ENCODE measurements at places on chromosomes 13 and 19.

DNA sequence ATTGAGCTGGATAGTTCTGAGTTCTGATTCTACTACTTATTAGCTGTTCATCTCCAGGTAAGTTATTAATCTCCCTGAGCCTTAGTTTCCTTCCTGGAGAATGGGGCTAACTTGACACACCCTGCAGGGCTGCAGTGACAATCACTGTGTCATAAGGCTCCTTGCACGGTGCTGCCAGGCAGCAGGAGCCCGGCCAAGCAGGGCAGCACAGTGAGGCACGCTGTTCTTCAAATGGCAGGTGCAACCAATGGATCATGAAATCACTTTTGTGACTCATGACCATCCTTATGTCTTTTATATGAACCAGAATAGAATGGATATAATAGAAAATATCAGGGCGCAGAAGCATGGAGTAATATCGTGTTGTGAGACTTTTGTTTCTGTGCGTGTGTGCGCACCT, 242.6 kb downstream of the ABCC4 start:
- no peak for DNase-seq

GRCh38 chr13:94335761-94336526, 143.5 kb downstream of the DCT start:
- DNase-seq = no peak

DNA sequence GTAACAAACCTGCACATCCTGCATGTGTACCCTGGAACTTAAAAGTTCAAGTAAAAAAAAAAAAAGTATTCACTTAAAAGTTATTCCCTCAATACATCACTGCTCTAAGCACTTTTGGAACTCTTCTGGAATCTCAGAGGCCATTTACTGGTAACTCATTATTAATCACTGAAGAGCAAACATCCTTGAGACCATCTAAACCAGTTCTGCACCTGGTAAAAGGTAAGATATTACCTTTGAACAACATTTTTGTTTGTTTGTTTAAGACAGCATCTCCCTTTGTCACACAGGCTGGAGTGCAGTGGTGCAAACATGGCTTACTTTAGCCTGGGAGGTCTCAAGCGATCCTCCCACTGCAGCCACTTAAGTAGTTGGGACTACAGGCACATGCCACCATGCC, 16.7 kb downstream of the UGGT2 start:
- no peak for DNase-seq

DNA sequence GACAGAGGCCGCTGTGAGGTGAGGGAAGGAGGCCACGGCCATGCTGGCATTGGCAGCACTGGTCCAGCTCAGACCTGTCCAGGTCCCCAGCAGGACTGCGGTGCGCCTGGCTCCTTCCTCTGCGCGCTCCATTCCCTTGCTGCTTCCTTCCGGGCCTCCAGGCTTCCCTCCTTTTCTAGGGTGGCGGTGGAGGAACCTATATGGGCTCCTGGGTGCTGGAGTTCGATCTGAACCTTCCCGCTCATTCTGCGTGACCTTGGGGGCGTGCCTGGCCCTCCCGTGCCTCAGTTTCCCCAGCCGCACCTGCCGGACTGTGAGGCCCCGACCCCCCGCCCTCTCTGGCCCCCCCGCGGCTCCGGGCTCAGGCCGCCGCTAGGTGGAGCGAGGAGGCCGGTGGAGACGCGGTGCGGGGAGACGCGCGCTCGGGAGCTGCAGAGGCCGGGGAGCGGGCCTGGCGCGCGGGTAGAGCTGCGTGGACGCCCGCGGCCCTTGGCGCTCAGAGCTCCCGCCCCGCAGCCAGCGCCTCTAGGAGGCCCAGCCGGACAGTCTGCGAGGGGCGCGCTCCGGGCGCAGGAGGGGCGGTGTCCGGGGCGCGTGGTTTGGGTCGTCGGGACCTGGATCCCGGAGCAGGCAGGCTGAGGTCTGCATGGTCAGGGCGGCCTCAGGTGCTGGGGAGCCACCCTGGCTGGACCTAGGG, 29.9 kb downstream of the EFNA2 start:
- DNase-seq = no peak

- DNase-seq = no peak
Observed at GRCh38 chr19:56301155-56301554, 13.5 kb downstream of the ZSCAN5A start.

DNA sequence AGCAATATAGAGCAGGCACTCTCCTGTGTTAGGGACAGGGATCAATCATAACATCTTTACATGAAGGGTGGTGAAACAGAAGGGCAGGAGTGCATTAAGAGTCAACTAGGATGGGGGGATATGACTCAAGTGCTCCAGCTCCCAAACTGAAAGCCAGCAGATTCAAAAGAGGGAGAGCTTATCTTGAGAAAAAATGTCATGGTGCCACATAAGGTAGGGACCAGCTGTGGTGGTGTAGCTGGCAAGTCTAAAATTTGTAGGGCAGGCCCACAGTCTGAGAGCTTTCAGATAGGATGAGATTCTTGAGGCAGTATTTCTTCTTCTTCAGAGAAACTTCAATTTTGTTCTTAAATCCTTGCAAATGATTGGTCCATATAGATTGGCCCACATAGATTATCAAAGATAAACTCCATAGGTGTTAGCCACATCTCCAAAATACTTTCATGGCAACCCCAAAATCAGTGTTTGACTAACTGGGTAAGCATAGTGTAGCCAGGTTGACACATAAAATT, 19.1 kb downstream of the DNAJC15 start:
- DNase-seq = no peak

- no peak for DNase-seq
Observed at GRCh38 chr13:50691176-50691680, 152.3 kb downstream of the DLEU7 start.

DNA sequence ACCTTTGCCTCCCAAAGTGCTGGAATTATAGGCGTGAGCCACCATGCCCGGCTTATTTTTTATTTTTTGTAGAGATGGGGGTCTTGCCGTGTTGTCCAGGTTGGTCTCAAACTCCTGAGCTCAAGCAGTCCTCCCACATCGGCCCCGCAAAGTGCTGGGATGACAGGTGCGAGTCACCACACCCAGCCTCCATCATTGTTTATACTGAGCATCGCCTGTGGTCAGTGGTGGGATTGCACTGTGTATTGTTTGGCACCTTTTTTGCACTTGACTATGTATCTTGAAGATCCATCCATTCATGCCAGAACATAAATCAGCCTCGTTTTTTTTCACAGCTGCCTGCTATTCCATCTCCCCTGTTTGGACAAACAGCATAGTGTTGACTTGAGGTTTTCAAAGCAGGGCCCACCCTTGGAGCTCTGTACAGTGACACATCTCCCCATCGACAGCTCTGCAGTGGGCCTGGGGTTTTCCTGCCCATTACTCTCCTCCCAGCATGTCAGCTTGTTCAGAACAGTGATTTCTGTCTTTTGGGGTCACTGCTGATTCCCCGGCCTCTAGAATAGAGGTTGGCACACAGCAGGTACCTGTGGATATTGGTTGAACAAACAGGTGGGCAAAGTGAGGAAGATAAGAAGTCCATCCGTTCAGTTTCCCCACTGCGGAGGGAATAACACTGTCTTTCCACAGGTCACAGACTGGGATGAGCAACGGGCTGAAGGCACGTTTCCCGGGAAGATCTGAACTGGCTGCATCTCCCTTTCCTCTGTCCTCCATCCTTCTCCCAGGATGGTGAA, 8.2 kb upstream of the UPK1A start:
- no peak for DNase-seq

DNA sequence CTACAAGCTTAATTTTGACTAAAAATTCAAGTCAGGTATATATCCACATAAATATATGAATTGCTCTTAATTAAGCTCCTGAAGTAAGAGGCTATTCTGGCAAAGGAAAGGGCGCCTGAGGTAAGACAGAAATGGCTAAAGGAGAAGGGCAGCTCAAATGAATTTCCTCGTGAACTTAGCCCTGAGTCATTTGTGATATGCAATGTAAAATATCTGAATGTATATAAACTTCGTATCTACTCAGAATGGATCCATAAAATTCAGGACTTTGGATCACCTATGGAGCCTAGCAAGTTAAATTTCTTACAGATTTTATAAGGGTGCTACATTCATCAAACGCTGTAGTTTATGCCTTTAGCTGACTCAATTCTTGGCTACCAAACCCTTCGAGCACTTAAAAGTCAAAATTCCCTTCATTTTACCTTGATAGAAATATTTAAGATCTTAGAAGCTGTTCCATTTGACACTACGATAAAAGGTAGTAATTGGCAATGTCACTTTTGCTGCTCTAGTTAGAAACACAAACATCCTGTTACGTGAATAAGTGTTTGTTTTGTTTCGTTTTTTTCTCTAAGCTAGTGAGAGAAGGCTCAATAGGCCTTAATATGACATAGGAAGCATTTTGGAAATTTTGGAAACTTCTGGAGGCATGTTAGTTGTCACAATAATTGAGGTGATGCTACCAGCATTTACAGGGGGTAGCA, 69.2 kb downstream of the DIAPH3 start:
- DNase-seq = no peak

GRCh38 chr13:50843257-50844083, at the start of gene DLEU7:
TSS of gene DLEU7 (minus strand) at chr13:50843692. CDS start at chr13:50843646, 46 bp downstream.
- DNase-seq = no peak

DNA sequence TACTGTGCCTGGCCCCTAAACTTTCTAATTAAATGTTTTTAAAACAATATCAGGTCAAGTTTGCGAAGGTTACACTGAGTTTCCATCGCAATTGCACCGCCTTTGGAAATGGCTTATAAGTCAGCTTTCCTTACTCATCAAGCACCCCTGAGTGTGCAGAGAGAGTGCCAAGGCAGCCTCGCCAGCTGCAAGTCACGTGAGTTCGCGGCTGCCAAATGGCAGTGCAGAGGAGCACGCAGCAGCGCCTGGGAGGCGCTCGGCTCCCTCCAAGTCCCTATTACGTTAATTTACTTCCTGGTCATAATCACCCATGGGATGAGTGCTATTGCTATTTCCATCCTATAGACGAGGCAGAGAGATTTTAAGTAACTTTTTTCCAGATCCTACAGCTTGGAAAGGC, 319.6 kb downstream of the TEX29 start:
- DNase-seq = no peak

GRCh38 chr19:18399008-18399407, 1.6 kb upstream of the LRRC25 start:
- DNase-seq = no peak

DNA sequence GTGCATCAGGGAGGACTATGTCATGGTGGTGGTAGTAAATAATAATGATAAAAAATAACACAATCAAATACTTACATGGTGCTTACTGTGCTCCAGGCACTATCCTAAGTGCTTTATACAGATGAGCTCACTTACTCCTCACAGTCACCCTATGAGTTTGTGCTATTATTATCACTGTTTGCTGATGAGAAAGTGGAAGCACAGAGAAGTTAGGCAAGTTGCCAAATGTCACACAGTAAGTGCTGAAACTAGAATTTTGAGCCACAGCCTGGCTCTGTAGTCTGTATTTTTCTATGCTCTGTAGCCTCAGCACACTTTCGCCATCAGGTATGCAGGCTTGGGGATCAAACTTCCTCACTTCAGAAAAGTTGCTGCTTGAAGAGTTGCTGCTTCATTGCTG, 46.6 kb downstream of the HTR2A start:
- no peak for DNase-seq

DNA sequence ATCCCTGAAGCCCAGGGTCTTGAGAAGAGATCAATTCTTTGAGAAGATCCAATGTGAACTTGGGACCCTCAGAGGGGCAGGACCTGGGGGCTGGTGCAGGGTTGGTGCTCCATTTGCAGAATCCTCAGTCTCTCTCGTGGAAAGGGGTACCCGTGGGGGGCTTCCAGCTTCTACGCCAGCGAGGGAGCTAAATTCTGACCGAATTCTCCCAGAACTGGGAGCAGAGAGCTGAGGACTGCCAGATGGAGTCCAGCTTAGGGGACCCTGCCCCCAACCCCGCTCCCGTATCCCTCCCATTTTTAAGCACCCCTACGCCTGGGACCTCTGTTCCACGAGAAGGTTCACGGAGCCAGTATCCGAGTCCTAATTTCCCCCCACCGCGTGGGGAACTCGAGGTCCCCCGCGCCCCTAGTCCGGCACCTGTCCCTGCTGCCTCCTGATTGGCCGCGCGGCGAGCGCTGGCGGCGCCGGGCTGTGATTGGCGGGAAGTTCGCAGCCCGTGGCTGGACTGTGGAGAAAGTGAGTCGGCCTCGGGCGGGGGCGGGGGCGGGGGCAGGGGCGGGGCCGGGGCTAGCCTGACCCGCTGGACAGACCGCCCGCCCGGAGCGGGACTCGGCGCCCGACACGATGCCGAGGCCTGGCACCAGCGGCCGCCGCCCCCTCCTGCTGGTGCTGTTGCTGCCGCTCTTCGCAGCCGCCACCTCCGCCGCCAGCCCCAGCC, 4.4 kb upstream of the LTBP4 start:
- no peak for DNase-seq

DNA sequence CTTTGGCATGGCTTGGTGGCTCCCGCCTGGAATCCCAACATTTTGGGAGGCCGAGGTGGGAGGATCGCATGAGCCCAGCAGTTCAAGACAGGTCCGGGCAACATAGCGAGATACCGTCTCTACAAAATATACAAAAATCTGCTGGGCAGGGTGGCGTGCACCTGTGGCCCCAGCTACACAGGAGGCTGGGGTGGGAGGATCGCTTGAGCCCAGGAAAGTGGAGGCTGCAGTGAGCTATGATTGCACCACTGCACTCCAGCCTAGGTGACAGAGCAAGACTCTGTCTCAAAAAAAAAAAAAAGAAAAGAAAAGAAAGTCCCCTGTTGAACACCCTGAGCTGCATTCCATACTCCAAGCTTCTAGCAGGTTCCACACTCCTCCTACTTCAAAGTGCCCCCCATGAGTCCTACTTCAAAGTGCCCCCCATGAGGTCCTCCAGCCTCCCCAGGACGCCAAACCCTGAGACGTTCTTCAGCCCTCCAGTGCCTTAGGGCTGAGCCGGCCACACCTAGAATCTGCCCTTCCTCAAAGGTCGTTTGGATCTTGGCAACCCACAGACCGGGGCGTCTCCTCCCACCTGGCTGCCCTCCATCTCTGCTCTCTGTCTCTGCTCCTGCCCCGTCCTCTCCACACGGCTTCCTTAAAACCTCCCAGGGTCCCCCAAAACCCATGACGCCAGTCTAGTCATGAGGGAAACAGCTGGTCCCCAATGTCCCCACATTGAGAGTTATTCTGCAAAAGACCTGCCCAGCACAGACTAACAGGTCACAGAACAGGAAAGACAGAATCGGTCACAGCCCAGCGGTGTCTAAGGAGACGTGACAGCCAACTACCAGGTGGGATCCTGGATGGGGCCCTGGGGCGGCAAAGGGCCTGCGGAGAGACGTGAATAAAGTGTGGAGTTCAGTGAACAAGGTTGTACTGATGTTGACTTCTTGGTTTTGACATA, 4.8 kb downstream of the TJP3 start:
- no peak for DNase-seq

- no peak for DNase-seq
Observed at GRCh38 chr13:73223372-73223781, 164.6 kb downstream of the KLF5 start.

DNA sequence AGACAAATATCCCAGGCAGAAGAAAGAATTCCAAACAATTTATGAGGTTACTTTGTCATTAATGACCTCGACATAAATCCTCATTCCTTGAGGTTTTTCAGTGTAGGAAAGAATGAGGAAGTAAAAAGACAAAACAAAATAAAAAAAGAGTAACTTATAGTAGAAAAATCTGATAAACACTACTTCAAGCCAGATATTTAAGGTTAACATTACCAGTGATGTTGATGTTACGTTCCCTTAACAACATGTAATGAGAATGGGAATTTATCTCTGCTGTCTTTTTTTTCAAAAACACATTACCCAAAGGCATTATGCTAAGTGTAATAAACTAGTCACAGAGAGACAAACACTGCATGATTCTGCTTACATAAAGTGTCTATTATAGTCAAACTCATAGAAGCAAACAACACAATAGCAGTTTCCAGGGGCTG, 935.1 kb downstream of the SLITRK1 start:
- no peak for DNase-seq

Measured in NCI-H2171 (cell line).